Thoracic aorta (tissue), 2 donors: ENCODE measurements at places on chromosomes 2 and 18. TPM values are rescaled to one million over a fixed set of nuclear protein-coding genes. Genes with fewer than 3 reads are reported as not detected.
A peak's percentile ranks its signal among the peaks of the same experiment; 100 is the strongest.

CRACDL gene
- total RNA-seq, result 1.9 TPM

CREG2 gene
- not detected for total RNA-seq

SLC25A52 gene
- not detected for total RNA-seq

PTPRN gene
- total RNA-seq, result not detected

PAIP2B gene
- total RNA-seq, result 4.7 TPM

WDR43 gene
- total RNA-seq, result 76.4 TPM

NAT8 gene
- not detected for total RNA-seq

DNA sequence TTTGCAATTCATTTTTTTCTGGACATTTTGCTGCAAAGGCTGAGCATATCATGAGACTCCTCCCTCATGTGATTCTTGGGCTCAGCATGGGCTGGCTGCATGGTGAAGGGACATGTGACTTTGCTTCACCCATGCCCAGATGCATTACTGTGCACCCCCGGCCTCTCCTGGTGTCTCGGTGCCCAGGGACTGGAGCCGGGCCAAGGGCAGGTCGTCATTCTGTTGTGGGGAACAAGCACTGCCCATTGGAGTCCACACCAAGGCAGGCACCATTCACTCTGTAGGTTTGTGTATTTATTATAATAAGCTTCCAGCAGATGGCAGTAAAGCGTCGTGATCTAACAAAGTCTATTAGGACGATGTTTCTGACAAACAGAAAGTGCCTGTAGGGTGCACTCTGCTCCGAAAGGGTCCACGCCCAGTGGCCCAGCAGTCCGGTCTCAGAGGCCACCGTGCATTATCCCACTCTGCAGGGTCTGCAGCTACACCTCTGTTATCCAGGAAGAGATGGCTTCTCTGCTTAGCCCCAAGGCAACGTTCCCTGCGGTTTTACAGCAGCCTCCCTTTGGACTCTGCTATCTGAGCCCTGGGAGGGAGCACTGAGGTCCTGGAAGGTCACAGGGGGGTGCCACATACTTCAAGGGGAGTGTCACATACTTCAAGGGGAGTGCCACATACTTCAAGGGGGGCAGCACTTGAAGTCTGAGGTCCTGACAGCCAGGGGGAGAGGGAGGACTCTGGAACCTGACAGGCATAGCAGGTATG, 219.6 kb downstream of the TSN start:
- DNase-seq, result no peak

GRCh38 chr2:146540271-146540932, 1304.4 kb upstream of the ACVR2A start:
- DNase-seq, result no peak
- H3K36me3 ChIP-seq, result no peaks in the 10 kb centered on the region
- no peak overlapping the region for H3K4me3 ChIP-seq
- H3K27me3 ChIP-seq, result no peaks in the 10 kb centered on the region
- no peak overlapping the region for H3K27ac ChIP-seq

DNA sequence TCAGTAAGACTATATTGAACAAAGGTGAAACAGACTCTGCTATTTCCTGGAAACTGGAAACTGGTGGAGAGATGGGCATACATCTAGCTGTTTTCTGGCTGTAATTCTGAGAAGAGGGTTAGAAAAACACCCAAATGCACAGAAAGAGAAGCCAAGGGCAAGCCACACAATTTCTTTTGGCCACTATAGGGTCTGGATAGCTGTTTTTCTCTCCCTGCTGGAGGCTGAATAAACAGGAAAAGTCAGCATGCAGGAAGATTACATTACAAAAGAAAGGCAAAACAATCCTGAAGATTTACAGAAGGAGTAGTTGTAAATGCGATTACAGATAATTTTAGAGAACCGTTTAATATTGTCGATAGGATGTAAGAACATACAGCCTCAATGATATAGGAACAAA, 186.2 kb upstream of the REG3G start:
- no peaks in the 10 kb centered on the region for H3K4me1 ChIP-seq
- no peaks in the 10 kb centered on the region for H3K36me3 ChIP-seq
- H3K4me3 ChIP-seq, result no peak overlapping the region
- H3K27ac ChIP-seq, result no peak overlapping the region
- DNase-seq, result no peak

- H3K27ac ChIP-seq, result no peak overlapping the region
- no peak overlapping the region for H3K4me3 ChIP-seq
- DNase-seq, result no peak
- H3K36me3 ChIP-seq, result no peaks in the 10 kb centered on the region
These were observed 223.8 kb downstream of the RIT2 start for GRCh38 chr18:42891705-42892104.

DNA sequence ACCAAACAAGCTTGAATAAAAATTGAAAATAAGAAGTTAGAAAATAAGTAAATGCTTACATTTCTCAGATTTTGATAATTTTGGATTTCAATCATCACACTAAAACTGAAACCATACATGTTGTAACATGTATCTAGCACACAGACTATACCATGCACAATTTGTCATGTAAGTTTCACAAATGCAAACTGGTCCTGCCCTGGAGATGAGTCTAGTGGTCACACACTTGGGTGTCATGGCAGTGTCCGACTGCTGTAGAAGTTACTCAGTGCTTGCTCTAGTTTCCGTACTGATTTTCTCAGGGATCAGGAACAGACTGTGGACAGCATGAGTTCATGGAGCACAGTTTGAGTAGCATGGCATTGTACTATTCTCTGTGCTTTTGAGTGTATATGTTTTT, 182.9 kb upstream of the RMP24 start:
- H3K27ac ChIP-seq, result no peak overlapping the region
- DNase-seq, result no peak
- H3K4me3 ChIP-seq, result no peak overlapping the region
- no peaks in the 10 kb centered on the region for H3K4me1 ChIP-seq

- DNase-seq, result no peak
- H3K4me3 ChIP-seq, result no peak overlapping the region
- peaks cover 21% of the 10 kb centered on the region for H3K4me1 ChIP-seq
- H3K27me3 ChIP-seq, result no peaks in the 10 kb centered on the region
- H3K36me3 ChIP-seq, result no peaks in the 10 kb centered on the region
These were observed 68.5 kb downstream of the FIGN start for GRCh38 chr2:163667064-163667887.

DNA sequence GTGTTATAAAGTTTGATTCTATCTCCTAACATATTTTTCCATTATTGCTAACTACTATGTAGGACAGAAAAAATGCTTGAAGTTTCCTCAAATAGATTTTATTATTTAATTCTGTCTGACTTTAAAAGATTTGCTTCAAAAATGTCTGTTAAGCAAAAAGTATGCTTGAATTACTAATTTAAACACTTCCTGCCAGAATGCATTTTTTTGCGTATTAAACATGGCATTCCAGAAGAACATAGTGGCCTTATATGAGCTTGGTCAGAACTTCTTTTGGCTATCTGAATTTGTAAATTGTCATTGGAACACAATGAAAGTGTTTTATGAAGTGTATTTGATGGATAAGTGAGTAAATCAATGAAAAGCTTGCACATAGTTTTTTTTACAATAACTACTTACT, 37.8 kb downstream of the MBD5 start:
- no peaks in the 10 kb centered on the region for H3K27me3 ChIP-seq
- H3K4me3 ChIP-seq, result no peak overlapping the region
- no peaks in the 10 kb centered on the region for H3K36me3 ChIP-seq
- DNase-seq, result no peak
- no peaks in the 10 kb centered on the region for H3K4me1 ChIP-seq
- no peak overlapping the region for H3K27ac ChIP-seq

DNA sequence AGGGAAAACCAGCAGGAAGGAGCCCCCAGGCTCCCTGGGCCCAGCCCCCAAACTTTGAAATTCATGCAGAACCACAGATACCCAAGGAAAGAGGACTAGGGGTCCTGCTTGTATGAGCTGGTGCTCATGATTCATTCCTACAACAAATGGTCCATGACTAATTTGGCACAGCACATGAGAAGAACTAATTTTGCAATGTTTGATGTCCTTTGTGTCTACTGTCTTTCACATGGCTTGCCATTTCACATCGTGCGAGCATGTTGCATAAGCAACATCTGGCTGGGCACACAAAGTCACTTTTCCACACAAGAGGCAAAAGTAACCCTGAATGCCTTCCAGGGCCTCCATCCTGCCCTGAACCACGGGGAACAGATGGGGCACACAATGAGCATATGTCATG, 149.6 kb upstream of the APCDD1 start:
- no peaks in the 10 kb centered on the region for H3K27me3 ChIP-seq
- H3K4me3 ChIP-seq, result no peak overlapping the region
- no peak overlapping the region for H3K27ac ChIP-seq
- H3K36me3 ChIP-seq, result no peaks in the 10 kb centered on the region

GRCh38 chr2:121699421-121700333, 37.0 kb downstream of the NIFK start:
- peak; percentile 20 for DNase-seq
- H3K4me3 ChIP-seq, result peak overlapping the region; percentile 33
- H3K27ac ChIP-seq, result no peak overlapping the region
- H3K4me1 ChIP-seq, result peaks cover 31% of the 10 kb centered on the region

DNA sequence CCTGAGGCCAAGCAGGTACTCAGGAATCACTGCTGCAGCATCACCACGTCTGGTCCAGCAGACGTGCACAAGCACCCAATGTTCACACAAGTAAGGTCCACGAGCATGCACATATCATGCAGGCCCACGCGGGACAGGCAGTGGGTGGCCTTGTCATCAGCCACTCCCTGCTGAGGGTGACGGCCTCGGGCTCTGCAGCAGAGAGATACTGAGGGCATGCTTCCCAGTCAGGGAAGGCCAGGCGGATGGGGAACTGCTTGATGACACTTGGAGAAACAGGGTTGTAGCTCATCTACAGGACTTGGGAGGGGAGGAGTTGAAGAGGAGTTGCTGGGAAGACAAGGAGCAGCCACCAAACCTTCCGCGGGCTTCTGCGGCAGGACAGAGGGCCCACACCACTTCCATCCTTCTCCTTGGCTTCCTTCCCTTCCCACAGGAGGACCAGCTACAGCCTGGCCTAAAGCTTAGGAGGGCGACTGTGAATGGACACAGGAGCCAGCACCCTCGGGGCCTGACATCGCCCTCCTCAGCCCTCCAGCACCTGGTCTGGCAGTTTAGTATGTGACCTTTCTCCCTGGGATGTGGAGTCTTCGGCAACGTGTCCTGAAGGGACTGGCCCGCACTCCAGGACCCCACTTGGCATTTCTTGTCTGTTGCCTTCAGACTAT, 15.2 kb downstream of the MFSD2B start:
- H3K4me1 ChIP-seq, result no peaks in the 10 kb centered on the region
- H3K27me3 ChIP-seq, result no peaks in the 10 kb centered on the region
- peaks cover 25% of the 10 kb centered on the region for H3K36me3 ChIP-seq
- no peak overlapping the region for H3K27ac ChIP-seq
- DNase-seq, result no peak

- H3K4me3 ChIP-seq, result no peak overlapping the region
- H3K27ac ChIP-seq, result no peak overlapping the region
- no peak for DNase-seq
These were observed 7.6 kb upstream of the ESPNL start for GRCh38 chr2:238092486-238093035.

GRCh38 chr2:181777734-181778133, 97.4 kb upstream of the NEUROD1 start:
- DNase-seq, result no peak
- no peaks in the 10 kb centered on the region for H3K27me3 ChIP-seq
- H3K27ac ChIP-seq, result no peak overlapping the region

GRCh38 chr2:179447421-179447820, 182.8 kb upstream of the SESTD1 start:
- no peaks in the 10 kb centered on the region for H3K27me3 ChIP-seq
- no peak for DNase-seq
- no peak overlapping the region for H3K27ac ChIP-seq
- H3K4me3 ChIP-seq, result no peak overlapping the region
- no peaks in the 10 kb centered on the region for H3K36me3 ChIP-seq

DNA sequence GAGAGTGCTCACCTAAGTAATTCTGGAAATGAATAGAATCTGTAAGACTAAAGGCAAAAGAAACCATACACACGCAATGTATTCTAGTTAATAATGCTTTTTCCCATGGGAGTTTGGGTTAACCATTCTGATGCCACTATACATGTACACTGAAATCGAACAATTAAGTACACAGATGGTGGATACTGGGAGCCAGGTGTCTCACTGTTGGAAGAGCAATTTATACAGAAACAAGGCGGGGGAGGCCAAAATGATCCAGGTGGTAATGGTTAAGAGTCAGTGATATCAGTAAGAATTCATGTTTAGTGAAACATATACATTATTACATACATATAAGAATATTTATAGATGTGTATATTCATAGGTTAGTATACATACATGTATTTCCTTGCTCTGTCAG, 67.2 kb downstream of the TMEM131 start:
- H3K4me3 ChIP-seq, result no peak overlapping the region
- no peaks in the 10 kb centered on the region for H3K27me3 ChIP-seq
- H3K36me3 ChIP-seq, result peaks cover 6% of the 10 kb centered on the region
- H3K4me1 ChIP-seq, result peaks cover 14% of the 10 kb centered on the region
- no peak overlapping the region for H3K27ac ChIP-seq
- no peak for DNase-seq

GRCh38 chr2:7430421-7430868, 513.2 kb downstream of the RNF144A start:
- no peaks in the 10 kb centered on the region for H3K27me3 ChIP-seq
- H3K27ac ChIP-seq, result no peak overlapping the region
- no peaks in the 10 kb centered on the region for H3K4me1 ChIP-seq
- DNase-seq, result no peak

DNA sequence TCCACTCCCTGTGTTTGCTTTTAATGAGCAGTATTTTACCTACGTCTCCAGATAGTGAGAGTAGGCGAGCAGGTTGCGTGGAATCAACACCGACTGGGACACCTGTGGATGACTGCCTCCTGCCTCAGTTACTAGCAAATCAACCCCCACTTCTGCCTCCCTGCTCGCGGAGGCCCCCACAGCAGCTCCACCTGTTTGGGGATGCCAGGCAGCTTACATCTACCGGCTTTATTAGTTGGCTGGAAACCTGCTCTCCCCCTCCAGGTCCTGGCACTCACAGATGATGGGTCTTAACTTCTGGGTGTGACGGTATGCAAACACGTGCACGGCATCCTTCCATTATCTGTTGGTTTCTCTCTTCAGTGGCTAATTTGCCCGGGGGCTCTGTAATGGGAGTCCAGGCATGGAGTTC, 164.4 kb upstream of the SESTD1 start:
- no peak overlapping the region for H3K27ac ChIP-seq
- H3K27me3 ChIP-seq, result no peaks in the 10 kb centered on the region
- DNase-seq, result no peak
- peak overlapping the region; percentile 40 for H3K4me3 ChIP-seq
- H3K4me1 ChIP-seq, result no peaks in the 10 kb centered on the region
- H3K36me3 ChIP-seq, result no peaks in the 10 kb centered on the region

DNA sequence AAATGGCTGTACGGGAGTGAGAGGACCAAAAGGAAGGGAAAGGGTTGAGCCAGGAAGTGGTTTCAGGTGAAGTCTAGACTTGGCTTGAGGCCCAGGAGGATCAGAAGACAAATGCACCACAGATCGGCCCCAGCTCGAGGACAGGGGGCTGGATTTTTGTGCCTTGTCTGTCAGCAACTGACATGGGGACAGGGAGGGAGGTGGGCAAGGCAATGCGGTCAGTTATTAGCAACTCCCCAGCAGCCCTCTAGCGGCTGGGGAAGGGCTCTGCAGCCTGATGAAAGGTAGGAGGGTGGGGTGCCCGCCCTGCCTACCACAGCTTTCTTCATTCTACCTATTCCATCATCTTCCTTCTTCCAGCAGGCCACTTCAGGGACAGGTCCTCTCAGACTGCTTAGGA, 50.0 kb downstream of the CPO start:
- H3K4me3 ChIP-seq, result no peak overlapping the region
- H3K36me3 ChIP-seq, result no peaks in the 10 kb centered on the region
- no peak overlapping the region for H3K27ac ChIP-seq
- H3K27me3 ChIP-seq, result no peaks in the 10 kb centered on the region
- H3K4me1 ChIP-seq, result no peaks in the 10 kb centered on the region
